ENCODE measurements at places on chromosomes 12 and 14.

GRCh38 chr14:74324931-74325361 is 22.2 kb upstream of the ABCD4 start:
- no peak for DNase-seq

- no peak for DNase-seq
Measured at GRCh38 chr12:1391722-1392121, 202.7 kb downstream of the FBXL14 start.

DNA sequence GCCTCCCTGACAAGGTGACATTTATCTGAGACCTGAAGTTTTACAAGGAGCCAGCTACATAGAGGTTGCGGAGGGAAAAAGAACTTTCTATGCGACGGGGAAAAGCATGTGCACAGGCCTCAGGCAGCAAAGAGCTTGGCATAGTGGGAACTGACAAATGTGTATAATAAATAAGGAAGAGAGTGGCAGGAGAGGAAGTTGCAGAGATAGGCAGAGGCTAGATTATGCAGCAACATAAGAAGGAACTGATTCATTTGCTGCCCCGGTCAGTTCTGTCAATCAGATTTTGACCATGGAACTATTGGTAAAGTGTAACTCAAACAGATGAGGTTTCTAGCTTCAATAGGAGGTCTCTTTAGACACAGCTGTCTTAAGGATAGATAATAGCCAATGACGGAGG is 33.7 kb upstream of the RIC8B start:
- no peak for DNase-seq

DNA sequence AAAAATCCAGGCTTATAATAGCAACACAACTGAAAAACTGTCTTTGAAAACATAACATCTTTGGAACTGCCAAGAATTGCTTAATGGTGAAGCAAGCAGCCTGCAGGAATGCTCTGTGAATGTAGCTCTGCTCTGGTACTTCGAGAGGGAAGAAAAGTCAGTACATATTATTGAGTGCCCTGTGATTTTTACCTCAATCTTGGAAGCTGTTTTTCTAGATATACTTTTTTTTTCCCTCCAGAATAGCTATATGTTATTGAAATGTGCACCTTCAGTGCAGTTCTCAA is 508.1 kb downstream of the PCNX1 start:
- no peak for DNase-seq

DNA sequence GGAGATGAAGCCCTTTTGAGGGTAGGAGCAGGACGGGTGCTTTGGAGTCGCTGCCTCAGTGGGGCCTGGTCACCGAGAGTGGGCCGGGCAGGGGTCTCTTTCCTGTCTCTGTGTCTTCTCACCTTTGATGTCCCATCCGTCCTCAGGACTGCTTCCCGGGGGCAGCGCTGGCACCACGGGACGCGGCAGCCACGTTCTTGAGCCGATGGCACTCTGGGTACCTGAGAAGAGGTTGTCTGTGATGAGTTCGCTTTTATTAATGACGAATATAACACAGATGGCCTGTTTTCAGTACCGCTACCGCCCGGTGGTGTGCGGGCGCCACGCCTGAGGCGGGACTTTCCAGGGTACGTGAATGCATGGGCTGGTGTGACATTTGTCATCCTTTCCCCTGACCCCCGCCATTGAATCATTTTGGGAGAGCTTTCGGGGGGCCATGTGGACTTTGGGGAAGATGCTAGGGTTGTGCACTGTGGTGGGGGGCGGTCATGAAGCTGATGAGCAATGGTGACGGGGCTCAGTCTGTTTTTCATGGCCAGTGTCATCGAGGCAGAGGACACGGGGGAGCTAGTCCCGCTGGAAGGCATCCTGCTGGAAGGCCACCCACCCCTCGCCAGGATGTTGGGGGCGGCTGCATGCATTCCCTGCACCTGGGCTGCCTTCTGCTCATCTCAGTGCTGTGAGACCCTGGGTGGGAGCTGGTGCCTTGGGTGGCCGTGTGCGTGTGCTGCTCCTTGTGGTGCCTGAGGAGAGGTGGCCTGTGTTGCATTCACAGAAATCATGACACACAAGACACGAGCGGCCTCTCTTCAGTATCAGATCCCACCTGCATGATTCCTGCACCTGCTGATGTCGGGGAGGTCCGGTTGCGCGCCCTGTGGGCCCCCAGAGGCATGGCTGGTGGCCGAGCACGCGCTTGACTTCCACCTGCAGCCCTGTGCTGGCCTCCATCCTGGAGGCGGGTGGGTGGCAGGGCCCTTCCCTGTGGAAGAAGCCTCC is 162.5 kb upstream of the RTL1 start:
- no peak for DNase-seq

- DNase-seq, result peak; percentile 14
Measured at GRCh38 chr14:54567639-54568561, 972 bp downstream of the SAMD4A start.

GRCh38 chr14:94548131-94548998 is 12.9 kb upstream of the SERPINA4 start:
- no peak for DNase-seq

DNA sequence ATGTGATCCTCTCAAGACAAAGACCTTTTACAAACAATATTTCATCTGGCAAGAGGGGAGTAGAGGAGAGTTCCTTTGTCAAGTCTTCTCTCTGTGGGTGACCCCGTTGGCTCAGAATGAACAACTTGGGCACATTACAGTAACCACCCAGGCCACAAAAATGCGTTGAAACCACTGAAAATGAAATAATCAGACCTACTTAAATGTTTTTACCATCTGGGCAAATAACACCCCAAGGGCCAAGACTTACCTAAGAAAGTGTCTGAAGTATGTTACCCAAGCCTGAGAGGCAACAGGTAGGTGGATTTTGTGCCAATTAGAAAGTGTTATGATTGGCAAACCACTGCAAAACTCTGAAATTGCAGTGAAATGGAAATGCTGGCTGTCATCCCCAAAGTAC is 1.3 kb downstream of the TC2N start:
- no peak for DNase-seq

- no peak for DNase-seq
Measured at GRCh38 chr14:65351493-65352194, 60.9 kb upstream of the FUT8 start.

- DNase-seq, result no peak
Measured at GRCh38 chr12:65266408-65266807, 12.1 kb upstream of the MSRB3 start.

- DNase-seq, result peak; percentile 16
Measured at GRCh38 chr12:1907652-1908611, 10.5 kb downstream of the CACNA2D4 start.

DNA sequence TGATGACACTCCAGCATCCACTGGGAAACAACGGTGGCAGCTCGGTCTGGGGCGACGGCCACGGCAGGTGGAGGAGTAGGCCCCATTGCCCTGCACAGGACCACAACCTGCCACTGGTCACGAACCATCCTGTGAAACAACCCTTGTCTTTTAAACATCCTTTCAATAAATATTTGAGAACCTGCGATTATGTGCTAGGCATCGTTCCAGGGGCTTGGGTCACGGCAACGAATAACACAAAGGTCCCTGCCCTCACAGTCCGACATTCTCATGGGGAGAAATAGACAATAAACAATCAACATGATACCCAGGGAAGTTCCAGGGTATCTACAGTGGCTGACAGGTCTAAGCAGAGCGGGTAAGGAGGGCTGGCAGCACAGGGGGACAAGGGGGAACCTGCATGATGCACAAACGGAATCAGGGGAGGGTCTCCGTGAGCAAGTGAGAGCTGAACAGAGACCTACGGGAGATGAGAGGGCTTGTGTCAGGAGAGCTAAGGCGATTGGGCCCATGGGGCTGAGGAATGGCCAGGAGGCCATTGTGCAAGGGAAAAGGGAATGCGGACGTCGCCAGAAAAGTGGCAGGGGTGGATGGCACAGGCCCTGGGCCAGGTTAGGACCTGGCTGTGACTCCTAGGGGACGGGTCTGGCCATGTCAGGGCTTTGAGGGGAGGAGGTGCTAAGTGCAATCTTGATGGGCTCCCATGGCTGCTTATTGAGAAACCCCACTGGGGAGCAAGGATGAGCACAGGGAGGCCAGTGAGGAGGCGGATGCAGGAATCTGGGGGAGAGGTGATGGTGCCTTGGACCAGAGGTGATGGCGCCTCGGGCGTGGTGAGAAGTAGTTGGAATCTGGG is 9.7 kb downstream of the SCARB1 start:
- DNase-seq, result no peak

DNA sequence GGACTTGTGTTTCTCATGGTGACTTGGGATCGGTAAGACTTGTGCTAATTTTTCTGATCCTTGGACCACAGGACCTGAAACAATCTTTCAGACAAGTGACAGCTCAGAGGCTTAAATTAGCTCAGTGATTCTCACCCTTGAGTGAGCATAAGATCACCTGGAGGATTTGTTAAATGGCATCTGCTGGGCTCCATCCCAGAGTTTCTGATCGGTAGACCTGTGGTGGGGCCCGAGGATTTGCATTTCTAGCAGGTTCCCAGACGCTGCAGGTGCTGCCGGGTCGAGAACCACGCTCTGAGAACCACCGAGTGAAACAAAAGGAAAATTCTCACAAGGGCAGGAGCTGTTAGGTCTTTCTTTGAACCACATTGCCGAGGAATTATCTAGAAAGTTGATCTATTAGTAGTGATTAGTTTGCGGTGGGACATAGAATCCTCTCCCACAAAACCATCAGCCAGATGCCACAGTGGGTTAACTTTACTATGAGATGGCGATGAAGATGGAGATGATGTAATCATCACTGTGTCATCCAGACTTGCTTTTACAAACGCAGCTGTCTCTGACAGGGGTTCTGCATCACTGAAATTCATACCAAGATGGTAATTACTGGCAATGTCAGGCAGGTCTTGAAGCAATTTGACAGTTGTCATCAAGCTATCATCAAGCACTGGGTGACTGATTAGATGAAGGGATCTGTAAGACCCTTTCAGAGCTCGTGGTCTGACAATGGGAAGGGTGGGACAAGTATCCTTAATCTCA is 184.0 kb downstream of the AACS start:
- DNase-seq, result no peak

- DNase-seq, result no peak
Measured at GRCh38 chr14:77302926-77303325, 17.8 kb downstream of the POMT2 start.

DNA sequence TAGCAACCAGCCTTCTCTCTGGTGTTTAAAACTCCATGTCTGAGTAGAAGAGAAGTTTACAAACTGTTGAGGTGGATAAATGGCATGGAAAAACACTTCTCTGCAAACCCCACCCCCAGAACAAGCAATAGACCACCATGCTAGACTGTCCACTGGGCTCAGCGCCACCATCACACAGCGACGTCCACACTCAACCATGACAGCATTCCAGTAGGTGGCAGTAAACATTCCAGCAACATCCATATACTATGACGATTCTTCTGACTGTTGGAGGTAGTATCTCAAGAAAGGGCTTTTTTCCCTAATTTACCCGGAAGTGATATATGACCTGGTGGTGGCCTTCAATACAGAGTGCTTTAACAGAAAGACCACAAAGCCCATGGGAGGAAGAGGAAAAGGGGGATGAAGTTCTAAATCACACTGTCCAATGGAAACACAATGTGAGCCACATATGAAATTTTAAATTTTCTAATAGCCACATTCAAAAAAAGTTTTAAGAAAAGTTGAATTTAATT is 152.2 kb downstream of the SLC15A4 start:
- no peak for DNase-seq

- DNase-seq, result no peak
Measured at GRCh38 chr12:111276146-111276545, 92.7 kb downstream of the PHETA1 start.

DNA sequence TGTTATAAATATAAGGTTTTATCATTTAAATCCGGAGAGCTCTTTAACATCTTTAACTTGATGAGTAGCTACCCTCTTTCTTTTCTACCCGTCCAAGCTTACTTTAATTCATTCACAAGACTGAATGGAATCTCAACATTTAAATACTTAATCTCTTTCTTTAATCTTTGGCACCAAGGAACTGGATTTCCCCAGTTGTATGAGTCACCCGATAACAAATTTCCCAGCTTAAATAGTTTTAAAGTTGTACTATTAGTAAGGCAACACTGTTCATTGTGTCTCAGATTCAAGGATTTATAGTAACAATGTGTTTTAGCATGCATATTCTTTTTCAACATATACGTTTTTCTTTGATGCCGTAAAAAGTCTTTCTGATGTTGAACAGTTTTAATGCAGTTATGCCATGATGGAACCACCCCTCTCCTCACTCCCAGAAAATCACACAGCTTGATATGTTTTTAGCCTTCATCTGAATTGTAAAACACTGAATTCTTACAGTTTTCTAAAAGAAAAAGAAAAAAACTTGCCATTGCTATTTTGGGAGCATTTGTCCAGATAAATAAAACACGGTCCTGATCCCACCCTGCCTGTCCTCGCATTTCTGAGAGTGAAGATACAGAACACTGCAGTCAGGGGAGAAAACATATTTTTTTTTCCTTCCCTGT is 16.0 kb upstream of the LRP6 start:
- no peak for DNase-seq

- DNase-seq, result no peak
Measured at GRCh38 chr14:68143341-68143841, 323.8 kb downstream of the RAD51B start.

DNA sequence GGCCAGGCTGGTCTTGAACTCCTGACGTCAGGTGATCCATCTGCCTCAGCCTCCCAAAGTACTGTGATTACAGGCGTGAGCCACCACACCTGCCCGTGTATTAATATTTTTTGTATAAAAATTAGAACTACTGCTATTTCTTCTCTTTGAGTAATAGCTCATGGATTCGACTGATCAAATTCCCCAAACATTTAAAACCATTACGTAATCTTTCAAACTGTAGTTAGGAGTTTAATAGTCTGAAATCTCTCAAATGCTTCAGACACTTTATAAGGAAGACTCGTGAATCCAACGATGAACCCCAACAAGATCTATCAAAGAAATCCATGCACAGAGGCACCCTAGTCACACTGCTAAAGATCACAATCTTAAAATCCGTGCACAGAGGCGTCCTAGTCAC is 16.1 kb downstream of the TECPR2 start:
- no peak for DNase-seq

DNA sequence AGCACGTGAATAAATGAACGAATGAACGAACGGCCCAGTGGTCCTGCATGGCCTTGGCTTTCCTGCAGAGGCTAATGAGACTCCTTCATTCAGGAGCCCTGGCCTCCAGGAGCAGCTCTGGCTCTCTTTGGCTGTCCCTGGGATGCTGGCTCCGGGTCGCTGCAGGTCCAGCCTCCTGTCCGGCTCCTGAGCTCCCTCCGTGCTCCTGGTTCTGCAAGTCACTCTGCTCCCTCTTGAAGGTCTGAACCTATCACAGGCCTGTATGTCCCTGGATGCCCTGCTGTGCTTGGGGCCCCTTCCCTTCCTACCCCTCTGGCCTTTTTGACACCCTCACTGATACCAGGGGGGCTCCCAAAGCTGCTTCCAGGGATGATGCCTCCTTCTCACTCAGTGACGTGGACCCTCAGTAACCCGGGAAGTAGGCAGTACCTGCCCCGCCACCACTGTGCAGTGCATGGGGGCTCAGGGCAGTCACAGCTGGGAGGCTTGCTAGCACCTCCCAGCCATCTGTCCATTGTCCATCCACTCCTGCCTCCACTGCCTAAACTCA is 133.7 kb upstream of the C14orf180 start:
- DNase-seq, result no peak

- no peak for DNase-seq
Measured at GRCh38 chr14:100698666-100699448, 27.8 kb upstream of the DLK1 start.

All from stimulated activated CD8-positive, alpha-beta memory T cell treated with anti-CD3 and anti-CD28 coated beads, Interleukin-7, amount 100 ng/mL, for 4 hours (primary cell).